Choroid plexus epithelial cell (primary cell): ENCODE measurements at places on chromosomes 7 and 10.

GRCh38 chr7:125877246-125877645, 947.6 kb upstream of the POT1 start:
- no peak for DNase-seq

GRCh38 chr10:36441557-36441956, 683.8 kb upstream of the ANKRD30A start:
- DNase-seq: peak; percentile 29

DNA sequence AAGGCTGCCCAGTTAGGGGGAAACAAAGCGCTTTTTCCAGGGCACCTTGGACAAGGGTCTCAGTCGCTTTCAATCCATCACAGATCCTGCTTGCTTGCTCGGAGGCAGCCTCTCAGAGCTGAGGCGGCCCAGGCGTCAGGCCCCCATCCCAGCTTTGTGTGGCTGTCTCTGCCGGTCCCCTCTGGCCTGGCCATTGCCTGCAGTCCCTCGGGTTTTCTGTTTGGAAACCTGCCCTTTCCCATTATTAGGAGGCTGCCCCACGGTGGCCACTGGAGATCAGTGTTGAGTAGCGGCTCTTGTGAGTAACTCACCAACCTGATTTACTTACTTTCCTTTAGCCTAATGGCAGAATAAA, 216.1 kb downstream of the GLRX3 start:
- DNase-seq: no peak

DNA sequence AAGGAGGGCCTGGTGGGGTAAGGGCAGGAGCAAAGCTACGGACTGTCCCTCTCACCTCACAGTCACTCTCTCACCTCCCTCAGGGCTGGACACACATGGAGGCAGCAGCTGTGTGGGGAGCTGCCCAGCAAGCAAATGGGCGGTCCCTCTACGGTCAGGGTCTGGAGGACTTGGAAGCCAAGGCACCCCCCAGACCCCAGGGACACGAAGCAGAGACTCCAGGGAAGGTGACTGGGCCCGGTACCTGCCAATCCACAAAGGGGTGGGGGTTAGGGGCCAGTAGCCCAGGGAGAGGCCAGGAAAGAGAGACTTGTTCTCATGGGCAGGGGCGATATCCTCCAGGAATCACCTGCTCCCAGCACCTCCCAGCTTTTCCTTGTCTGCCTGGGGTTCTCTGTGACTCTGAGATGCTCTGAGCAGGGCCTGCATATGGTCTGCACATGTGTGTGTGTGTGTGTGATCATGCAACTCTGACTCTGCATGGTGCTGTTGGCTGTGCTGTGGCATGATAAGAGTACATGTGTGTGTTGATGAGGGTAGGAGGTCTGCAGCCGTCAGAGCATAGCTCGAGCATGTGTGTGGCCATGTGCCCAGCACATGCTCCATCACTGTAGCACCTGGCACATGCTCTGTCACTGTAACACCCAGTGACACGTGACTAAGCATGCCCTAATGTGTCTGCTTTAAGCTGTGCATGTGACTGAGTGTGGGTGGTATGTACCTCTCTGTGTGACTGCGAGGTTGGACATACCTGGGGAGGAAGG, 4.6 kb upstream of the LDB3 start:
- no peak for DNase-seq

DNA sequence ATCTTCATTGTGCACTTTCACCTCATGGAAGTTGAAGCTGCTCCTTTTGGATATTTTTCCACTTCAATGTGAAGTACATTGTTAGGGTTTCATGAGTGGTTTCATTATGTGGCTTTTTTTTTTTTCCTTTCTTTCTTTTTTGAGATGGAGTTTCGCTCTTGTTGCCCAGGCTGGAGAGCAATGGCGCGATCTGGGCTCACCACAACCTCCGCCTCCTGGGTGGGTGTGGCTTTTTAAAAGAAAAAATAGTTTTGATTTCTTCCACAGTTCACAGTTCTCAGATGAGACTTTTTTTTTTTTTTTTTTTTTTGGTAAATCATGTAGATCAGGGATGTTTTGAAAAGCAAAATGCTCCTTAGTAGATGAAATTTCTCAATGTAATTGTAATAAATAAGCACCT, 652.3 kb upstream of the ANKRD30A start:
- DNase-seq: no peak

GRCh38 chr7:28161331-28161730, 19.3 kb downstream of the JAZF1 start:
- no peak for DNase-seq

DNA sequence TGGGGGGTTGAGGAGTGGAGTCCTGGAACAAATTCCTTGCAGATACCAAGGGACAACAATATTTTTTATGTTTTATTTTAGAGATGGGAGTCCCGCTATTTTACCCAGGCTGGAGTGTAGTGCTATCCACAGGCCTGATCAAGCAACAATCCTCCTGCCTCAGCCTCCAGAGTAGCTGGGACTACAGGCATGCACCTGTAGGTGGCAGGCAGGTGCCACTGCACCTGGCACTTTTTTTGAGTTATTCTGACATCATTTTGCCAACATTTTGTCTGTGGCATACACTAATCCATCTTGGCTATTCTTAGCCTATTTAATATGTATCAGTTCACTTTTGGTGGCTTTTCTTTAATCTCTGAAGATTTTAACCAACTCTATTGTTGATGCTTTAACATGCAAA, 317.8 kb upstream of the MTPN start:
- DNase-seq: no peak

GRCh38 chr7:152986376-152986775, 226.8 kb downstream of the ACTR3B start:
- no peak for DNase-seq

DNA sequence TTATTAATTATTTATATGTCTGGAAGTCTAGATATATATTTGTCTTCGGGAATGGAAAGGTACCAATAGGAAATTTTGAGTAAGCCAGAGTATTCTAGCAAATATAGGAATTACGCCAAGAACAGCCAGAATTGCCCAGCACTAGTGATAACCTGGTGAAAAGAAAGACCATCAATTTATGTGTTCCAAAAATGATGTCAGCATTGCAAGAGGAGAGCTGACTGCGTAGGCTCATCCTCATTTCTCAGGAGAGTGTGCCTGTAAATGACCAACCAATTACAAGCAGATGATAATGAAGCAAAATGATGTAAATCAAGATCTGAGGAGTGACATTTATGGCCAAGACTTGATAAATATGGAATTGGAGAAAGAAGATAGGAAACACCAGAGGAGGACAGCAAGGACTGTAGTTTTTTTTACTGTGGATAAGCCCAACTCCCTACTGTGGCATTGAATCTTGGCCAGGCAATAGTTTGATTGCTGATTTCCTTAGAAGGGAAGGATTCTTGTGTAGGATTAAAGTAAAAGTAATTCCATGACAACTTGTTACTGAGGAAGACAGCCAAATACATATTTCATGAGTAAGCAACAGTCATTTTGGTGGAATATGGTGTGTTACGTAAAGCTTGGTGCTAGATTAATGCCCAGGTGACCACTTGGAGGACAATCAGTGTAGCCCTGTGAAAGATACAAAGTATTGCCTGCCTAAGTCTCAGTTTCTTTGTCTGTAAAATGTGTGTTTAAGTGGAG, 590.8 kb downstream of the AUTS2 start:
- DNase-seq: no peak

GRCh38 chr7:90387470-90388240, 15.6 kb upstream of the CLDN12 start:
- peak; percentile 31 for DNase-seq

DNA sequence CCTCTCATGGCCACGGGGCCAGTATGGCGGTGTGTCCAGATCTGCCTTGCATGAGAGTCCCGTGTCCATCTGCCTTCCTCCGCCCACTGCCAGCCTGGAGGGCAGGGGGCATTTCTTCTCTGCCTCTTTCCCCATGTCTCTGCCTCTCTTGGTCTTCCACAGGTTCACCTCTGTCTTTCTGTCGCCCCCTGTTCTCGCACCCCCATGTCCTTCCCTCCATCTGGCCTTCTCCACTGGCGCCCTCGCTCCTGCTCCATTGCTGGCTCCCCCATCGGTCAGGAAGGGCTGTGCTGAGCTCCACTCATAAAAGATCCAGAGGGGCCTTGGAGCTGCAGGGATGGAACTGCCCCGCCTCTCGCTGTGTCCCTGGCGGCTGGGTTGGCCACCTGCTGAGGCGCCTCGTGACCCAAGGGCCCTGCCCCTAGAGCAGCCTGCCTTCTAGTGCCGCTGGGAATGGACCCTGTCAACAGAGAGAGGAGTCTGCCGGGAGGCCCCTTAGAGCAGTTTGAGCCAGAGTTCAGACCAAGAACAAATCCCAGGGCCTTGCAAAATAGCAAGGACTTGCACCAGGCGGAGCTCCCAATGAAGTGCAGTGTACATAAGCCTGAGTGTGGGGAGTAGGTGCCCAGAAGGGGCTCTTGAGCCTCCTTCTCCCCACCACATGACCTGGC, 42.0 kb downstream of the GOLGA7B start:
- DNase-seq: no peak

- DNase-seq: no peak
Measured at GRCh38 chr7:37960483-37960882, 40.0 kb downstream of the EPDR1 start.

DNA sequence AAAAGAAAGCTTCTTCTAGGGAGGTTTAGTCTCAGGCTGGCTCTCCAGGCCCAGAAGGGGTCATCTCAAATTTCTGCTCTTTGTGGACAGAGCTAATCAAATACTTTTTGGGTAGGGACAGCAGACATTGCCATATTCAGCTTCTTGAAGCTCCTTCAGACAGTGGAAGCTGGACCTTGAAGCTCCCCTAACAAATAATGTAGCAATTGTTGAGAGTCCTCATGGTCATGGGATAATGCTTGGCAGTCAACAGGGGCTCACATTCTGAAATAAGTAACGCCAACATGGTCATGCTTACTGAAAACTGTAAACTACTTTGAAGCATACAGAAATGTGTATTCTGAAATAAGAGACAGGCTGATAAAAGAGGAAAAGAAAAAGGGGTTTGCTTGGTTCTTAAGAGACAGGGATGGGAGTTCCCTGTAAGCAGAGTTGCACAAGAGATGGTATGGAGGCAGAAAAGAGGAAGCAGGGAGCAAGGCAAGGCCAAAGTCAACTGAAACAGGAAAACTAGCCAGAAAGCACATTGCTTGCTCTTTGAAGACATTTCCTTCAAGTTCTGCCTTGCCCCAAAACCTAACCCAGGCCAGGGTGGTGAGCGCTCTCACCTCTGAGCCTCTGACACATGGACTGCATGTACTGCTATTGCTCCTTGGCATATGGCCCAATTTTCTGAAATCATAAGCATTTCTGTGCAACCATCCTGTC, 53.1 kb upstream of the KMT2E start:
- DNase-seq: peak; percentile 77

GRCh38 chr7:24834128-24834798, 77.0 kb upstream of the GSDME start:
- DNase-seq: no peak

DNA sequence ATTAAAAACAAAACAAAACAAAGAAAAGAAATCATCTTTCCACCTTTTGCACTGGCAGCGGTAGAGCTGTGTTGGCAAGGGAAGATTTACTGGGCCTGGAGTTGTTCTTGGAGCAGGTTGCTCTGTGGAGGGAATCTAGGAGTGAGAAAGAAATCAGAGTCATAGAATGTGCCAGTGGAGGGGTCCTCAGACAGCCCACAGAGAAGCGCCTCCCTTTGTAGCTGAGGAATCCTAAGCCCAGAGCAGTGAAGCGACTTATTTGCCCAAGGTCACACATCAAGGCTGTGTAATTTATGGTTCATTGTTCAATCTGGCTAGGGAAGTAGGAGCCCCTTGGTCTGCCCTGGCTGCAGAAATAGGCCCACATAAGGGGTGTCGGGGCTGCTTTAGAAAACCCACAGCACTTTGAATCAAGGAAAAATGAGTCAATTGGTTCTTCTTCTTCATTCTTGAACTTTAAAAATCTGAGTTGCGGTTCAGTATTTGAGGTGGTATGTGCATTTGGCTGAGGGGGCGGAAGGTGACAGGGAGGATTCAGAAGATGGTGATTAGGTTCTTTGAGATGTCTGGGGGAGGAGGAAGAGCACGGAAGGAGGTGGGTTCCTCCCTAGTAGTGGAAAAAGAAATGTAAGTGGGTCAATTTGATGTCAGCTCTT, 253.7 kb downstream of the PTEN start:
- no peak for DNase-seq

GRCh38 chr7:157527686-157528085, 190.9 kb downstream of the DNAJB6 start:
- no peak for DNase-seq

DNA sequence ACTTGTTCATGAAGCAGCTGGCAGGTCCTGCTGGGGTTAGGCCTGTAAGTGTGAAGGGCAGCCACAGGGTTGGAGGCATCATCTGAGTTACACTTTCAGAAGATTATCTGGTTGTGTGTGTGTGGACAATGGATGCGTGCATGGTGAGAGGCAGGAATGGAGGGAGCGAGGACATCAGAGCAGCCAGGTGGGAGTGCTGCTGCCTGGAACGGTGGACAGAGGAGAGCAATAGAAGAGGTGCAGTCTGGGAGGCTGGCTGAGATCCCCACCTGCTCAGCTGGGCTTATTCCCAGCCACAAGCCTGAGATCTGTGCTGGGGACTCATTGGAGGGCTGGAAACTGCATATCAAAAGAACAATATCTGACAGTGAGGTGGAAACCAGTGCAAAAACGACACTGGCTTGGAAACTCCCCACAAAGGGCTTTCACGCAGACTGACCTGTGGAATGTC, 17.9 kb downstream of the ZNF488 start:
- DNase-seq: no peak

GRCh38 chr7:90092506-90092905, 61.8 kb upstream of the STEAP1 start:
- no peak for DNase-seq

DNA sequence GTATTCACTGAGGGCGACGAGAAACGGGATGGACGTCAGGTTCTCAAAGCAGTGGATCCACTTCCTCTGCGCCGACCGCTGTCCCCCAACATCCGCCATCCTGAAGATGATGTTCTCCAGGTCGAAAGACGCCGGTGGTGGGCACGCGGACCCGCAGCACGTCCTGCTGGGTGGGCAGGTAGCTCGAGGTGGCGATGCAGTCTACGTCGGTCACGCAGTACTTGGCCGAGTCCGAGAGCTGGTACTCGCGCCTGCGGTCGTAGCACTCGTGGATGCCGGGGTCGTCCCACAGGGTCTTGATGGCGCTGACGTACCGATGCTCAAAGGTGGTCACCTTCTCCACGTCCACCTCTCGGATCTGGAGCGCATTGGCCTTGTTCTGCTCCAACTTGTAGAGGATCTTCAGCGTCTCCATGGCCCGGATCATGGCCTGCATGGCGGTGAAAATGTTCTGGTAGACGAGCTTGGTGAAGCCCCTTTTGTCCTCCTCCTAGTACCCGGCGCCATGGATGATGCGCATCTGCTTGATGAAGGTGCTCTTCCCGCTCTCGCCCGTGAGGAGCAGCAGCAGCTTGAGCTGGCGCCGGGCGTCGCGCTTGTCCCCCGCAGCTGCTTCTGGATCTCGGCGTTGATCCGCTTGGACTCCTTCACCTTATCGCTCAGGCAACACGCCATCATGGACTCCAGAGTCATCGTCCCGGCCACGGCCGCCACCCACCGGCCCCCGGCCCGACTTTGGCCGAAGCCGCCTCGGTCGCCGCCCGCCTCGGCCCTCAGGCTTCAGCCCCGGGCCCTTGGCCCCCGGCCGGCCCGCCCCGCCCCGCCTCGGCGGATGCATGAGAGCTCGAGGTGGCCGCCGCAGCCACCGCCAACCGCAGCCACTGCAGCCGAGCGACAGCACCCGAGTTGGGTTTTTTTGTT, 122.9 kb upstream of the KCTD7 start:
- DNase-seq: no peak
